Right cardiac atrium (tissue), 5 donors: ENCODE measurements at places on chromosomes 5 and 9. TPM values are rescaled to one million over a fixed set of nuclear protein-coding genes. Genes with fewer than 3 reads are reported as not detected.

DNA sequence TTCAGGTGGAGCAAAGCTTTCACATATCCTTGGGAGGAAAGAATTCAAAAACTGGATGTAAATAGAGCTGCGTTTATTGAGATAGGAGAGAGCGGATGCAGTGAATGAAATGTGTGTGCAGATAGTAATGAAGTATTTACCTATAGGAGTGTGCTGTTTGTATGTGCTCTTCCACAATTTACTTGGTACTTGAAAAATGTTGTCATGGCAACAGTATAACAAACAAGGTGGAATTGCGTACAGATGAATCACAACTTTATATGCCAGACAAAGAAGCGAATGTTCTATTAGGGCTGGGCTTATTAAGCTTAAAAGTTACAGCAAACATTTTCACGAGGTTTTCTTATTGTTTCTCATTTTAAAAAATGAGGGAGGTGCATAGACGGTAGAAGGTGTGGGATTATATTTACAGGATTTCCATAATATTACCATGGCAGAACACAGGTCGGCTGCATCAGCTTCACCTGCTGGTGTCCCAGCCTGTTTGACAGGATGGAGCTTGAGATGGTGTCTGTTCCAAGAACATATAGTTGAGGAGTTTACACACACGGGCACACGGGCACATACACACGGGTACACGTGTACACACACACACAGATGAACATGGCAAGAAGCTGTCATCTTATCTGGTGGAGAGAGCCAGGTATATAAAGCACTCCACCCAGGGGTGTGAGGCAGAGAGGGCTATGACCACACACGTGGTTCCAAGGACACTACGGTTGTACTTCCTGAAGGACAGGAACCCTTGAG lies 155.7 kb downstream of the RMI1 start:
- no peak for DNase-seq

GRCh38 chr5:1172670-1173404 lies 28.6 kb upstream of the SLC6A19 start:
- DNase-seq: peak; percentile 26

GRCh38 chr9:38030658-38031057 lies 38.4 kb downstream of the SHB start:
- no peak for DNase-seq

CAVIN4 gene
- 49.5 TPM for total RNA-seq

NMUR2 gene
- not detected for total RNA-seq
